Inflammatory macrophage treated with lipopolysaccharide for 1 hour (primary cell): ENCODE measurements at places on chromosomes 16 and 17.
A peak's percentile ranks its signal among the peaks of the same experiment; 100 is the strongest.

GRCh38 chr16:74094514-74094913 is 202.1 kb upstream of the PSMD7 start:
- DNase-seq = peak; percentile 74

DNA sequence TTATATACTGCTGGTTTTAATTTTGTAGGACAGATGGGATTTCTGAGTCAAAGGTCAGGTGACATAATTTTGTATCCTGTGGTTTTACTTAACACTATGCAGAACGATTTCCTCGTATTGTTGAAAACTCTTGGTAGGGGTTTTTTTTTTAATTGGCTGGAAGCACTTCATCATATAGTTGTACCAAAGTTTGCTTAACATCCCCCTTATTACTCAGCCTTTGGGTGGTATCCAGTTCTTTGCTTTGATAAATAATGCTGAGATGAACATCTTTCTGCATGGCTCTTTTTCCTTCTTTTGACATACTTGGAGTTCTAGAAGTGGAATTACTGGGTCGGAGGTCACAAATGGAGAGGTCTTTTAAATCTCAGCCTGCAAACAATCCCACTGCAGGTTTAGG is 419.1 kb downstream of the MAF start:
- no peak for DNase-seq

GRCh38 chr16:77645764-77646163 is 76.5 kb upstream of the NUDT7 start:
- no peak for DNase-seq

GRCh38 chr17:12634789-12635414 is 30.8 kb upstream of the MYOCD start:
- DNase-seq = no peak

DNA sequence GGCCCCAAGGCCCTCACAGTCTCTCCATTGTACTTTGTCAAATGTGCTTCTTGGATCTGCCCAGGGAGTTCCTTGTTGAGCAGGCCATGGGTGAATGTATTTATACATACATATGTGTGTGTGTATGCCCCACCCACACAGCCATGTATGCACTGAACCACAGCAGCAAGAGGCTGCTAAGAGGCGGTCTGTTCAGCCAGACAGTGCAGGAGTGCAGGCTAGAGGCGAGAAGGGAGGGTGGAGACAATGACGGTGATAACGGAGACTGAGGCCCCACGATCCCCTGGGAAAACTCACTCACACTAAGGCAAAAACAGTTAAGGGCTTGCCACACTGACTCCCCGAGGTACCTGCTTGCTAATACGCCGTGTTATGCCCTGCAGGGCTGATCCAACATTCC is 151.0 kb upstream of the CDC42EP4 start:
- DNase-seq = no peak

GRCh38 chr16:82584553-82585152 is 42.1 kb upstream of the CDH13 start:
- DNase-seq = no peak

- DNase-seq = peak; percentile 24
Observed at GRCh38 chr16:25838724-25839186, 147.0 kb downstream of the HS3ST4 start.

GRCh38 chr17:28537219-28537610 is 15.2 kb downstream of the UNC119 start:
- no peak for DNase-seq

- DNase-seq = peak; percentile 83
Observed at GRCh38 chr17:69117855-69118784, 23.6 kb downstream of the ABCA6 start.

DNA sequence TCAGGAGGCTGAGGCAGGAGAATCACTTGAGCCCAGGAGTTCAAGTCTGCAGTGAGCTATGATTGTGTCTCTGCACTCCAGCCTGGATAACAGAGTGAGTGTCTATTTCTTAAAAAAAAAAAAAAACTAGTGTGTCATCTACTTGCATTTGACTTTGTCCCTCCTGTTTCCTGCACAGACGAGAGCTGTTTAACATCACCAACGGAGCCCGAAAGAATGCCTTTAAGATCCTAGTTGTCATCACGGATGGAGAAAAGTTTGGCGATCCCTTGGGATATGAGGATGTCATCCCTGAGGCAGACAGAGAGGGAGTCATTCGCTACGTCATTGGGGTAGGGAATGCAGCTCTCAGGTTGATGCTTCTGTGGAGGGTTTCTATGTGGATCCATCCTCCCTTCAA is 13.4 kb downstream of the ITGAM start:
- DNase-seq = no peak

DNA sequence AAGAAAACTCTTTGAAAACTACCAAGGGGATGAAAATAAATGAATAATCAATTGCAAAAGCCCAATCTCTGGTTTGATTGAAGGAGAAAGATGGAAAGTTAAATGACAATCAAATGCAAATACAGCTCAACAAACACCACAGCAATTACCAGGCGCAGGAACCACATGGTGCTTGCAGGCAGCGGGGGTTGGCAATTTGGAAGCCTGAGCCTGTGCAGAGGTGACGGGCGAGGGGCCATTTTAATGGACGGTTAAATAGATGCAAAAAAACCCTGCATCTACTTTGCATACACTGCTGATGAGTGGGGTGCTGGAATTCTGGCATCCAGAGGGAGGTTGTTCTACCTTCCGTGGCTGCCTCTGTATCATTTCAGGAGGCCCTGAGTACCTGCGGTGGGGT is 4.8 kb upstream of the SEZ6 start:
- no peak for DNase-seq

DNA sequence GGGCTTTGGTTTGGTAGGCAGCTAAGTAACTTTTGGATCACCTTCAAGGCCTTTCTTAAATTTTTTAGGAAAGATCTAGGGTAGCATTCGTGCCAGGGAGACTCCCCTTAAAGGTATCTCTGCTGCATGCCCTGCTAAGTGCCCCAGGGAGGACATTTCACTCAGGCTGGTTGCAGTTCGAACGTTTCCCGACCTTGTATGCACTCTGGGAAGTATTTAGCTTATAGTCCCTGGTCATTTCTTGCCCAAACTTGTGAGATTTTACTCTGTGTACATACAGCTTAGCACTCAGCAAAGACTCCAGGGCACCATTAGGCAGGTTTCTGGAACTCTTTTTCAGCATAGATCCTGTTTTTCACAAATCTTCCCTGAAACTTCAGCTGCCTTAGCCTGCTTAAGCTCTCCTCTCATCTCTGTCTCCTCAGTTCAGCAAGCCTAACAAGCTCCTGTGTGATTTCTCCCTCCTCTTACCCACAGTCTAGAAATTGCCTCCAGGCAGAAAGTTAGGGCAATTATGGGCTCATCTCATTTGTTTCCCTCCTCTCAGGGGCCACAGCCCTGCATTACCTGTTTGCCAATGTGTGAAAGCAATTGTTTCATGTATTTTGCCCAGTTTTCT is 84.6 kb downstream of the MRTFB start:
- no peak for DNase-seq

DNA sequence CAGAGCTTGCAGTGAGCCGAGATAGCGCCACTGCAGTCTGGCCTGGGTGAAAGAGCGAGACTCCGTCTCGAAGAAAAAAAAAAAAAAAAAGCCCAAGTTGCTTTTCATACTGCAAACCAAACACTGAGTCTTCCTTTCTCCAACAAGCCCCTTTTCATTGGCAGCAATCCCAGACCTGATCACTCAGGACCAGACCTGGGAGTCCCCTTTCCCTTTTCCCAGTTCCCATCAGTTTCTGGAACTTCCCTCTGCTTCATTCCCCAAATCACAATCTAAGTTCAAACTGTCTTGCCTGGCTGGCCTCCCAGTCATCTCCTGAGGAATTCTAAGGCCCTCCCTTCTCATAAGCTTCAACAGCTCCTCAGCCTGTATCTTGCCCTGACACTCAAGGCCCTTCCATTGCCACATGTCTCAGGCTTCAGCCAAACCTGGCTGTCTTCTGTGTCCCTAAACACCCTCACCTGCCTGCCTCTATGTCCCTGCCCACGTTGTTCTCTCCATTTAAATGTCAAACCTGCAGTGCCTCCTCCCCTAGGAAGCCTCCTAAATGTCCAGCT is 11.8 kb upstream of the PHF12 start:
- DNase-seq = no peak
